ENCODE measurements at places on chromosomes 7 and 10.
A peak's percentile ranks its signal among the peaks of the same experiment; 100 is the strongest.

- DNase-seq: peak; percentile 72
These were observed 29.7 kb upstream of the SEC61G start for GRCh38 chr7:54788664-54789063.

DNA sequence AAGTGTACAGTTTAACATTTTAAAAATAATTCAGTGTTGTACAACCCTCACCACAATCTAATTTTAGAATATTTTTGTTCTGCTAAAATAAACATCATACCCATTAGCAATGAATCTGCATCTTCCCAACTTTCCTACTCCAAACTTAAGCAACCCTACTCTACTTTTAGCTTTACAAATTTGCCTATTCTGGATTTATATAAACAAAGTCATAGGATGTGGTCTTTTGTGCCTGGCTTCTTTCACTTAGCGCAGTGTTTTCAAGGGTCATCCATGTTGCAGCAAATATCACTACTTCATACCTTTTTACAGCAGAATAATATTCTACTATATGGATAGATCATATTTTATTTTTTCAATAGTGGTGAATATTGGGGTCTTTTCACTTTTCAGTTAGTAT lies 18.9 kb downstream of the CALML3 start:
- DNase-seq: no peak

GRCh38 chr10:126570621-126571602 lies 99.6 kb downstream of the C10orf90 start:
- no peak for DNase-seq

DNA sequence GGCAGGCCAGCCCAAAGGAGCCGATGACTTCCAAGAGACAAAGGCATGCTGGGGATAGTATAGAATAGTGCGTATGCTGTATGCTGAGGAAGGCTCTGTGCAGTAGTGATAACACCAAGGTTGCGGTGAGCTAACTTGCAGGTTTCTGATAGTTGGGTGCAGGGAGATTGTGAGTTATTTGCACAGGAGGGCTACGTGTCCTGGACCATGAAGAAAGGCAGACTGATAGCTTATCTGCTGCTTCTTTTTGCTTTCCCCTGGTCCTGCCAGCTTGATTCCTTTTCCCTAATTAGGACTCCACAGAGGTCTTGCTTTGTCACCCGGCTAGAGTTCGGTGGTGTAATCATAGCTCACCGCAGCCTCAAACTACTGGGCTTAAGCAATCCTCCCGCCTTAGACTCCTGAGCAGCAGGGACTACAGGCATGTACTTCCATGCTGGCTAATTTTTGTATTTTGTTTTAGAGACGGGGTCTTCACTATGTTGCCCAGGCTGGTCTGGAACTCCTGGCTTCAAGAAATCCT lies 43.9 kb upstream of the ARHGAP12 start:
- DNase-seq: no peak

DNA sequence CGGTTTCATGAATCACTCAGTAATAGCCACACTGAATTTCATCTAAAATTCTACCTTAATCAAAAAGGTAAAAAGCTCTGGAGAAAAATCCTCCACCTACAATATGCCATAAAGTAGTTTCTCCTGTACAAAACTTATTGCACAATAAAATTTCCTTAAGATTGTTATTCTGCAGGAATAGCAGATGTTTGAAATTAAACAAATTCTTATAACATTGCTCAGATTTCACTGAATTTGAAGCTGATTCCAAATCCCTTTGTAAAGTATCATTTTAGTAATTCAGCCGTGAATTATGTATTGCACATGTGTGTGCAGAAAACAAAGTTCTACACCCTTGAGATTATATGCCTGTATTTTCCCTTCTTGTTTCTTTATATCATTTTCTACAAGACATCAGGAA lies 123.8 kb downstream of the AMPH start:
- DNase-seq: no peak

GRCh38 chr10:73887294-73888039 lies 13.1 kb upstream of the CAMK2G start:
- peak; percentile 42 for DNase-seq

DNA sequence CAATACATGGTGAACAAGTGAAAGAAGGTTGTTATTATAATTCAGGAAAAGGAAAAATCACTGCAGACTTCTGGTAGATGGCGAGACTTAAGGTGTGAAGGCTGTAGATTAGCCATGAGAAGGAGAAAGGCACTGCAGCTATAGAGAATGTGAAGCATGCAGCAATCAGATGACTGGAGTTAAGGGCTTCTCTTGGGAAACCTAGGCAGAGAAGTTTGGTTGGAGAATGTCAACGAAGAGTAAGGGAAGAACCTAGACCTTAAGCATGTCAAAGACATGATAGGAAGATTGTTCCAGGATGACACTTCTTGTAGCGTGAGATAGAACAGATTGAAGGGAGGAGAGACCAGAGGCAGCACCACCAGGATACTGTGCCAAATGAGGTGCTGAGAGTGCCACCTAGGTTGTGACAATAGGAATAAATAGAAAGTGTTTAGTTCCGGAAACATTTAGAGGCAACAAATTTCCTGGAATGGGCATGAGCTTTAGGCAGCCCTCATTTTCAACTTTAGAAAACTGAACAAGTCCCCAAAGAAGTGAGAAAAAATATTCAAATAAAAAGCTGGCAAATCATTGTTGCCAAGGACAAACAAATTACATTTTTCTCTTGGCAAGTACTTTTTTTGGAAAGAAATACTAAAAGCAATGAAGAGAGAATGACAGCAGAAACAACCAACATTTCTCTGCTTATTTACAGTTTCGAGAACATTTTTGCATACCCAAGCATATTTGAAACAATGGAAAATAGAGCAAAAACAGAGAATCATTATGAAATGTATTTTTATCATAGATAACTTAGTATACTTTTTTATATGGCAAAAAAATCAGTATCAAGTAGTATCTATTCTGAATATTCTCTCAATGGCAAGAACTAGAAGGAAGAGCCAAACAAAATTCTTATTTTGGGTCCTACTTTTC lies 4.9 kb downstream of the LRRC17 start:
- DNase-seq: no peak

DNA sequence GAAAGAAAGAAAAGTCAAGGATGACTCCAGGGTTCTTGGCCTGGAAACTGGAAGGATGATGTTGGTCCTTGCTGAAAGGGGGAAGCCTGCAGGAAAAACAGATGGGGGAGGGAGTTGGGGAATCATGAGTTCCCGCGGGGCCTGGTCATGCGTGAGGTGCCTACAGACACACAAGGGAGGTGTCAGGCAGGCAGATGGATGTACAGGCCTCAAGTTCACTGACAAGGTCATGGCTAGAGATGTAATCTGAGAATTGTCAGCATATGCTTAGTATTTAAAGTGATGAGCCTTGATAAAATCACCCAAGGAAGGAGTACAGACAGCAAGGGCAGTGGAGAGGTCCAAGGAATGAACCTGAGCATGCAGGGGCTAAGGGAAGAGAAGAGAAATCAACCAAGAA lies 46.8 kb downstream of the DLG5 start:
- no peak for DNase-seq

GRCh38 chr10:55400075-55400849 lies 599.2 kb upstream of the PCDH15 start:
- no peak for DNase-seq

GRCh38 chr7:126411821-126412383 lies 840.8 kb downstream of the GRM8 start:
- DNase-seq: no peak

GRCh38 chr7:25261545-25262140 lies 33.4 kb upstream of the NPVF start:
- no peak for DNase-seq

DNA sequence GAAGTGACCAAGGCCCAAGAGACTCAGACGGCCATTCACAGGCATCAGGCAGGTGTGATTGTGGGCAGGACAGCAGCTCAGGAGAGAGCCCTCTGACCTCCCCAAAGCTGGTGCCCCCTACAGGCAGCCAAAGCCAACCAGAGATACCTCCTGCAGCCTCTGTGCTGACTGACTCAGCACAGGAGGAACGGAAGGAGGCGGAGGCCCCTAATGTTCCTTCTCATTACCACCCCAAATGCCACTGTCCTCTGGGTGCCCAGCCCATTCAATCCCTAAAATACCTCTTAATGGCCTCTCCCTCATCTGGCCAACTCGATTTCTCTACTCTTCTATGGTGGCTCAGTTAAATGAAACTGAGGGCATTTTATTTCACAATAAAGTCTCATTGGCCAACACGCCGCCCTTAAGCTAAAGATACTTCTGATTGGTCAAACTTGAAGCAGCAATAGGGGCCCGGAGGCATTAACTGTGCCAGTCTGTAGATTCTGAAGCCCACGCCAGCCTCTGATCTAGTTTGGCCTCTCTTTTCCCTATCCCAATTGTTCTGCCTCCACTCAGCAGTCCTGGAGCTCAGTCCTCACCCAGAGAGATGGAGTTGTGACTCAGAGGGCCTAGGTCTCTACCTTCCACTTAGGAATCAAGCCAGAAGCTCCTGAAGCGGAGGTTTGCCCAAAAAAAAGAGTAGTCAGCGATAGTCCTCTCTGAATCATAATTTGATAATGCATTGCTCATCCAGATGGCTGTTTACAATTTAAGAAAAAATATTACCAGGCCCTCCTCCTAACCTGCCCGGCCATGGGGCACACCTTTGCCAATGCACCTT lies 1.2 kb downstream of the CYREN start:
- no peak for DNase-seq

GRCh38 chr10:88515235-88515634 lies 67.9 kb downstream of the RNLS start:
- no peak for DNase-seq

DNA sequence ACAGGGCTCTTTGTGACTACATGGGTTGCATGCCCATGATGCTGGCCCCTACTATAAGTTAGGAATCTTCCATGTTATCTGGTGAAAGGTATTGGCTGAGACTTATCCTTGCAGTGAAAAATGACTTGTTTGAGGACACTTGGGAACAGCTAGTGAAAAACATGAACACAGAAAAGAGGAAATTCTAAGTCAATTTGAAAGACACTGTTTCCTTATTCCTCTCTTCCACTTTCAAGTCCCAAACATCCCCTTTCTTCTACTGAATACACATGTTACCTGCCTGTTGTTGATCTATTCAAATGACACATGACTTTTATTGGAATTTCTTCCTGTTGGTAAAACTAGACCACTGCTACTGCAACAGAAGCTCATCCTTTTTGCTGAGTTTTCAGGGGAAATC lies 29.5 kb upstream of the PRKCQ start:
- DNase-seq: no peak

GRCh38 chr10:104446151-104446550 lies 92.5 kb downstream of the CFAP58 start:
- DNase-seq: no peak

DNA sequence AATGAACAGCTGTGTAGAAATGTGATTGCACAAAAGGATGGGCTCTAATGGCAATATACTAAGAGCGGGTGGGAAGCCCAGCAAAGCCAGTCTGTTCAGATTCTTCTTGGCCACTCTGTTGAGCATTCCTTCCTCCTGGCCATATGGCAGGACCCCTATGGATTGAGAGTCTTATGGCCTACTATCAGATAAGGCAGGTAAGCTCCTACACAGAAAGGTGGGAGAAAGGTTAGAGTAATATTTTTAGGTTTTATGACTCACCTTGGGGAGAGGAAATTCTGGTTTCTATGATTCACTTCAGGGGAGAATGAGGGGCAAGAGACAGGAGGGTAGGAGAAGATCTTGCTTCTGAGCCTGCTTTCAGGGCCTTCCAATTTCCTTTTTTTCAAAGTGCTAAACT lies 15.1 kb upstream of the AKR1B10 start:
- DNase-seq: no peak

- no peak for DNase-seq
These were observed 6.5 kb downstream of the AGFG2 start for GRCh38 chr7:100545360-100546128.

DNA sequence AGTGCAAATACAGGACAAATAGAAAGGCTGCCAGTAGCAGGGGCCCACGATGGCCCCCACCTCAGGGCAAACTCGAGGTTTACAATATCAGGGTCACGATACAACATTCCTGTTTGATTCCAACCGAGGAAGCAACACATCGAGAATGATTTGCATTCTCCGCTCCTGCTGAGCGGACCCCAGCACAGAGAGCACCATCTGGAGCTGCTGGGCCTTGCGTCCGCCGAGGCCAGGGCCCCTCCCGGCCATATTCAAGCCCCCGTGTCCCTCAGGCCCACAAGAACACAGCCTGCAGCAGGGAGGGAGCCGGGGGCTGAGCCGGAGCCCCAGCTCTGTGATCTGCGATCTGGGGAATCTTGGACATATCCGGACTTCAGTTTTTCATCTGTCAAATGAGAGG lies 84.3 kb downstream of the PRKAG2 start:
- no peak for DNase-seq

DNA sequence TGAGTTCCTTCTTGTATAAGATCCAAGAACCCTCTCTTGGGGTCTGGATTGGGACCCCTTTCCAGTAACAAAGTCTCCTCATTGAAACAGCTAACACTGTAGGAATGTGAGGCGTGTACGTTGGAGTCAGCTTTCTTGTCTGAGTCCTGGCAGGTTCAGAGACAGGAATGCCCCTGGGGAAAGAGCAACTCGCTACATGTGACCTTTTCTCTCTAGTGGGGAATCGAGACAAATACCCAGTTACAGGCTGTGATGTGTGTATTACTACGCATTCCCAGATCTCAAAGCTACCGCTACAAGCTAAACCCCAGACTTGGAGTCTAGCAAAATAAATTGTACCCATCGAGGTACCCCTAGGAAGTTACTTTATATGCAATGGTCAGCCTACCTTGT lies 85.6 kb upstream of the FRMD4A start:
- DNase-seq: no peak

- DNase-seq: no peak
These were observed 174.4 kb upstream of the PLXNA4 start for GRCh38 chr7:132750530-132751217.

GRCh38 chr10:117222552-117222951 lies 18.4 kb upstream of the SLC18A2 start:
- no peak for DNase-seq

GRCh38 chr10:48455392-48456151 lies 149.1 kb downstream of the MAPK8 start:
- DNase-seq: no peak

DNA sequence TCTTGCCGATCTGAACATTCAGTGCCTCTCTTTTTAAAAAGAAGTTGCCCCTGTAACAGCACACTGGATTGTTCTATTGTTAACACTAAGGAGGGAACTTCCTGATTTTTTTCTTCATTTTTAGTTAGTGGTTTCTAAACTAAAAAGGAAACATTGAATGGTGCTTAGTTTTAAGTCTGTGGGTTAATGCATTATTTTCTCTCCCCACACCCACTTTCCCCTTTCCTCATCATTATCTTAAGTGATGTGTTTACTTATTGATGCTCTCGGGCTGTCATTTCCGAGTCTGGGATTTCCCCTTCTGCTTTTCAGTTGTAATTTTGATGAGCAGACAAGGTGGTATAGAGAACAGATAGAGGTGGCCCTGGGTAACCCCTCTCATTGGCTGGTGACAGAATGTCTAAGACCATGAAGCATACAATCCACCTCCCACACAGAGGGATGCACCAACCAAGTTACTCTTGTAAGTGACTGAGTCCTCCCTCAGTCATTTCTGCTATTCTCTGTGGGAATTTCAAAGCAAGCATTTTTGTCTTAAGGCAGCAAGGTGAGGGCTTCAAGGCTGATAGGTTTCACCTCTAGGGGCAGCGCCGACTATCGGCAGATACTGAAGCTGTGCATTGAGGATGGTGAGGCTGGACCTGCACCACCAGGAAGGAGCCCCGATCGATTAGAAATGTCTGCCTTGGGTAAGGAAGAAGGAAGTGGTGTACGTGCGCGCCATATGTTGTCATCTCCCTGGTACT lies 49.5 kb downstream of the CHN2 start:
- DNase-seq: no peak

- DNase-seq: no peak
These were observed 20.9 kb downstream of the TBX20 start for GRCh38 chr7:35232994-35233393.
